HS-27A (cell line): ENCODE measurements at places on chromosomes 16 and 17.

DNA sequence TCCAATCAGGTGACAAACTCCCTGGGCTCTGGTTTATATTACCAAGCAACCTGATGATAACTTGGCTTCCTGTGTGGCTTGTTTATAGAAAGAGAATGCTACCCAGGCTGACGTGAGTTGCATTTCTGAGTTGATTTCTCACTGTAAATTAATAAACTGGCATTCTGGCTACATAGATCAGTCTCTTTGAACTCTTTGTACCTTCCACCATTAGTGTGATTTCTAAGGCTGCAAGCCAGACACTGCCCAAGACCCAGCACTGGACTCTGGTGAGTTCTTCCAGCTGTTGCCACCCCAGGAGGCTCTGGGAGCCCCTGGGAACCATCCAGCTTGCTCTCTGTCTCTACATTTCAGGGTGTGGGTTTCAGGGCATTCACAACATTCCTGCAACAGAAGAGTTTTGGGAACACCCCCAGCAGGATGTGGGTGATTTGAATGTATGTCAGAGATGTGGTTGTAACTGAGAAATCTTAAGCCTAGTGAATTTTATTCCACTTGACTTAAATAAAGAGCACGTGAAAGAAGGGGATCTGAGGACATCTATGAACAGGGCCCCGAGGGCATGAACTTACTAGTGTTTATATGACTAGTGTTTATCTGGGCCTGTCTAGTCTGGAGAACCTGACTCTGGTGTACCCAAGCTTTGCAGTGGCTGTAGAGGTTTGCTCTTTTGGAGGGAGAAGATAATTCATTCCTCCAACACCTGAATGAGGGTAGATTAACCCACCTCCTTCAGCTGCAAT is 30.3 kb upstream of the LRRC37A start:
- peak; percentile 83 for DNase-seq

- DNase-seq = no peak
These were observed 12.5 kb downstream of the CAPN15 start for GRCh38 chr16:539901-540530.

DNA sequence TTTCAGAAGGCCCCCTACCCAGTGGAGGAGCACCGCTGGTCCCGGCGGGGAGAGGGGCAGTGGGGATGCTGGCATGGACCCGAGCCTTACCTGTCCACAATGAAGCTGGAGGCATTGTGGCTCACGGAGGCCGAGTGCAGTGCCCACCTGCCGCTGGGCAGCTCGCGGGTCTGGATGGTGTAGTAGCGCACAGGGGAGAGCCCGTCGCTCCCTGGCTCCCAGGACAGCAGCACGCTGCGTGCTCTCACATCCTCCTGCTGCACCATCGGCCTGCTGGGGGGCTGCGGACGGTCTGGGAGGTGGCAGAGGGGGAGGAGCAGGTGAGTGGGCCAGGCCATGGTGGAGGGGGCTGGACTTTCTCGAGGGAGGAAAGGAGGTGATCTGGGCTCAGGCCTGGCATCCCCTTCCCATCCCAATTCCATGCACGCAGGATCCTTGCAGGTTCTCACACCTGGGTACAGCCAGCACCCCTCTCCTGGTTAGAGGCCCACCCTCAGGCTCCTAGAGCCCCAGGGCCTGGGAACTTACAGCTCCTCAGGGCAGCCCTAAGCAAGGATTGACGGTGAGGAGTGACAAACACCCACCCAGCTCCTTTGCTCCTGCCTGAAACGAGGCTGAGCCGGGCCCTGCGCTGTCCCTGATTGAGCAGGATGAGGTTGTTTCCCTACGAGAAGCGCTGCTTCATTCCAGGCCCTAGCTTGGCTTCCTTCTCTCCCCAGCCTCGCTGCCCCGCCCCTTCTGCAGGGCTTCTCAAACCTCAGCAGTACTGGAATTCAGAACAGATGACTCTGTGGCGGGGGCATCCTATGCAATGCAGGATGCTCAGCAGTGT is 76.2 kb upstream of the CDC42EP4 start:
- DNase-seq = no peak

- DNase-seq = peak; percentile 14
These were observed 50.9 kb downstream of the HELZ start for GRCh38 chr17:67194134-67194533.

GRCh38 chr17:13755851-13756250 is 154.1 kb upstream of the HS3ST3A1 start:
- no peak for DNase-seq

DNA sequence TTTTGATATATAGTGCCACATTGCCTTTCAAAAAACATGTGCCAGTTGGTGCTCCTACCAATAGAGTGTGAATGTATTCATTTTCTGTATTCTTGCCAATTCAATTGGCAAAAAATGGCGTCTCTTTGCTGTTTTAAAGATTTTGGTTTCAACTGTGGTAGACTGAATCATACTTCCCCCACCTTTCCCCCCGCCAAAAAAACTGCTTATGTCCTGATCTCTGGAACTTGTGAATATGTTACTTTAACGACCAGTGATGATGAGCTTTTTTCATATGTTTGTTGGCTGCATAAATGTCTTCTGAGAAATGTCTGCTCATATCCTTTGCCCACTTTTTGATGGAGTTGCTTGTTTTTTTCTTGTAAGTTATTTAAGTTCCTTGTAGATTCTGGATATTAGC is 325.1 kb upstream of the KCNJ16 start:
- DNase-seq = no peak

- no peak for DNase-seq
These were observed 214.0 kb downstream of the CDH11 start for GRCh38 chr16:64907844-64908243.

- no peak for DNase-seq
These were observed 115.6 kb upstream of the HSBP1 start for GRCh38 chr16:83692224-83692623.

GRCh38 chr17:80818871-80819270 is 172.8 kb upstream of the CHMP6 start:
- DNase-seq = no peak

GRCh38 chr17:33816842-33817617 is 438.1 kb upstream of the CCL2 start:
- no peak for DNase-seq

- no peak for DNase-seq
These were observed 221.4 kb upstream of the CPHXL start for GRCh38 chr16:75947626-75948239.

- DNase-seq = no peak
These were observed 338.3 kb downstream of the HAPSTR1 start for GRCh38 chr16:9429646-9430330.

DNA sequence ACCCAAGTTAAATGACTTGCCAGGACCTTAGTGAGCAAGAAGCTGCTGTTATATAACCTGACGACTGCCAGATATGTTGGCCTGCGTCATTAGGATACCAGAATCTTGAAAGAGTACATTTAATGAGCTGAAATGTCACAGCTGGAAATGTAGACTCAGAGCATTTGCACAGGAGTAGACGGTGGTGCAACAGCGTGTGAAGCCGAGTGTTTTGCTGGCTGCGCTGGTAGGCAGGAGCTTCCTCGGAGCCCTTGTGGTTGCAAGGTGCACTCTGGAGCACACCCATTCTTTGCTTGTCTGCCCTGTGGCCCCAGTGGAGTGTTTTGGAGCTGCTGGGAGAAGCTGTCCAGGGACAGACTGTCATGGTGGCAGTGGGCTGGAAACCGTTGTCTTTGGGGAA is 79.3 kb downstream of the BANP start:
- DNase-seq = no peak

GRCh38 chr17:39054111-39054645 is 87.0 kb upstream of the FBXO47 start:
- no peak for DNase-seq

DNA sequence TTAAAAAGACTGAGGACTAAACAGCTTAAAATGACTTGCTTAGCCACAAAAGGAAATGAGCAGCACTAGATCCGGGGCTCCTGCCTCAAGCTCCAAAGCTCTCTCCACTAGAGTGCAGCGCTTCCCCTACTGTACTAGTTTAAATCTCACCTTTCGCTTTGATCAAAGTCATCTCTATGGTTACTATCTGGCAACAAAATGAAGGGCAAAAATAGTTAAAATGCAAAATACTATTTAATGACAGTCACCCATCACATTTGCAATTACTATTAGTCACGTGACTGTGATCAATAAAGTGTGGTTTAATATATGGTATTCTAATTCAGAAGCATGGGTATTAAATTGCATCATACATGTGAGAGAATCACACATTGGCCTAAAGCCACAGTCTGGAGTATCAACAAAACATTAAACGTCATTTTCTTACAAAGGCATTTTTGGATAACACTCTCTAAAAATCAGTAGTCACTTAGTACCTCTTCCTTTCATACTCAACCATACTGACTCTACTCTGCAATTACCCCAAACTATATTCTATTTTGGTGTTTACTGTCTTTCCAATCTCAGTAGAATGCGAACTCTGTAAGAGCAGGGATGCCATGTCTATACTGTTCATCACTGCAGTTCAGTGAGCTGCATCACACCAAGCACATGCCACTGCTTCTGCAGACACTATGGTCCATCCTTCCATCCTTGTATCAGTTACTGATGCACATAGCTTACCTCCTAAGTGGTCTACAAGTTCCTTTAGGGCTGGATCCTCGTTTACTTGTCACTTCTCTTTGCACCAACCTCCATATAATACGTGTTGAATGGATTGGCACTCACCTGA is 6.2 kb downstream of the PSMD12 start:
- DNase-seq = no peak

GRCh38 chr17:19670908-19671307 is 22.4 kb downstream of the ALDH3A2 start:
- no peak for DNase-seq

GRCh38 chr17:8284126-8284525 is 4.3 kb upstream of the RANGRF start:
- DNase-seq = no peak

GRCh38 chr16:88353232-88353631 is 29.5 kb upstream of the ZNF469 start:
- DNase-seq = no peak

- DNase-seq = no peak
These were observed 31.6 kb downstream of the ADGRG5 start for GRCh38 chr16:57574086-57574485.

GRCh38 chr16:28218109-28218508 is 6.3 kb upstream of the XPO6 start:
- DNase-seq = no peak

GRCh38 chr16:69223882-69224281 is 36.9 kb downstream of the SNTB2 start:
- no peak for DNase-seq

GRCh38 chr17:14875557-14876412 is 389.3 kb downstream of the PMP22 start:
- DNase-seq = no peak

DNA sequence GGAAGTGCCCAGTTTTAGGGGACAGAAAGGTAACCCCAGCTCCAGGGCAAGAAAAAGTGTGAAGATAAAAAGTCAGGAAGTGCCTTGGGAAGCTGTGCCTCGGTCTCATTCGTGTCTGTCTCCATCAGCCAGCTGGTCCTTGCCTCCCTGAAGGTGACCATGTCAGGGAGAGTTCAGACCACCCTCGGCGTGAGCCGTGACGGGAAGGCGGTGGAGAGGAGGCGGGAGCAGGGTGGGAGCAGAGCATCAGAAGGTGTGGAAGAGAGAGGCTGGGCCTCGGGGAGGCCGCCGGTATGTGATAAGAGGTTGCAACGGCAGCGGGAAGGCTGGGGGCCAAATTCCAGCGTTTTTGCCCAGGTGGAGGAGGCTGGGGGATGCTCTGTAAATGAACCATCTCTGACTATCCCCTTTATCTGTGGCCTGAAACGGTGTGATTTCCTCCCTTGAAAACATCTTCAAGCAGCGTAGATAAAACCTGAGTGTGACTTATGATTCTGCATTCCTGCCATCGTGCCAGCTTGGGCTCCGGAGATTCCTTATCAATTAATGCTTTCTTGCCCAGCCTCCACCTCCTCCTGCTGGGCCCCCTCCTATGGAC is 251.8 kb downstream of the IRF8 start:
- DNase-seq = no peak

- no peak for DNase-seq
These were observed 200.9 kb upstream of the N4BP1 start for GRCh38 chr16:48810803-48811453.

DNA sequence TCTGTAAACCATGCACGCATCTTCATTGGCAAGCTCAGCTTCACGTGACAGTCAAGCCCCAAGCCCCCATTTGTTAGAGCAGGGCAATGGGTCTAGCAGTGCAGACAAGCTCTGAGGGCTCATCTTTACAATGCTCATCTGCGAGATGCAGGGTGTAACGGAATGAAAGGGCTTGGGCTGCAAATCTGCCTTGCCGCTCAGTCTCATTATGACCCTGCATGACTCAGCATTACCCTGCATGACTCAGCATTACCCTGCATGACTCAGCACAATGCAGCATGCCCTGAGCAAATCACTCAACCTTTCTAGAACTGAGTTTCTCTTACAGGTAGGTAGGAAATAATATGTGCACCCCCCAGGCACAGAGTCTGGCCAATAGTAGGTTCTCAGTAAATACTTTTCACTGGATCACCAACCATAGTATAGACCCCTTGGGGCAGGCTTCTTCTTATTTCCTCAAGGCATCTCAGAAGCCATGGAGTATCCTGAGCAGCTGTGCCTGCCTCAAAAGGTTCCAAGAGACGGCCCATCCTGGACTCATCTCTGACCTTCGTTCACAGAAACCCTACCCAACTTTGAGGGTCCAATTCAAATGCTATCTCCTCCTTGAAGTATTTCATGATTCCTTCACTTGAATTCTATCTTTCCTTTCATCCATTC is 391.3 kb upstream of the CDH5 start:
- DNase-seq = no peak

- DNase-seq = no peak
These were observed 44.1 kb downstream of the MIS12 start for GRCh38 chr17:5530265-5531084.

- DNase-seq = no peak
These were observed 5.6 kb upstream of the ZFHX3 start for GRCh38 chr16:73053364-73054124.

DNA sequence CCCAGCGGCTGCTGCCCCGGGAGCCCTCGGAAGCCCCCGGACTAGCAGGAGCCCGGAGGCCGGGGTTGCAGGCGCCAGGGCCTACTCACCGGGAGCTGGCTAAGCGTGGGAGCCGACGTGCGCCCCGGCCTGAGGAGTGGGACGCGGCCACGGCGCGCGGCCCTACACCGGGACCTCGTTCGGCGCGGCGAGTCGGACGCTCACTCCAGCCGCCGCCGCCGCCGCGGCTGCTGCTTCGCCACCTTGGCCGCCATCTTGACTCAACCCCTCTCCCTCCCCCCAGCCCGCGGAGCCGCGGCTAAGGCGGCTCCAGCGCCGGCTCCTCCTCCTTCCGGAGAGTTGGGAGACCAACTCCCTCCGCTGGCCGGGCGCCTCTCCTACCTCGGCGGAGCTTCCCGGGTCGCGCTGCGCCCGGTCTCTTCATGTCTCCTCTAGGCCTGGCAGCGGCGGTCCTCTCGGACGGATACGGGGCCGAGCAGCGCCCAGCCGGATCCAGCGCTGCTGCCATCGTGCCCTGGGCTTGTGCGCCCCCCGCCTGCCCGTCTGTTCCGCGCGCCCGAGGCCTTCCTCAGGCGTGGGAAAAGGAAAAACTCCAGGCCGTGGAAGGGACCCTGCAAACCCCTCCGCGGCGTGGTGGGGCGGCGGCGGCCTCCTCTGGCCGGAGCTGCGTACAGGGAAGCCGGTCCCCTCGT is at the start of gene NCOR1:
Gene NCOR1, minus strand, starts transcription at position 262 of the 692 bp plus-strand sequence. CDS start 20,965 bp downstream, outside the sequence.
- DNase-seq = peak; percentile 92

- DNase-seq = no peak
These were observed 36.4 kb upstream of the CORO6 start for GRCh38 chr17:29659155-29659554.

GRCh38 chr17:39854909-39855308 is 9.2 kb downstream of the IKZF3 start:
- DNase-seq = no peak

- no peak for DNase-seq
These were observed 91.3 kb downstream of the NDE1 start for GRCh38 chr16:15741207-15741871.
